CD8-positive, alpha-beta memory T cell (primary cell): ENCODE measurements at places on chromosomes 12 and 14. TPM values are rescaled to one million over a fixed set of nuclear protein-coding genes. Genes with fewer than 3 reads are reported as not detected.

DNA sequence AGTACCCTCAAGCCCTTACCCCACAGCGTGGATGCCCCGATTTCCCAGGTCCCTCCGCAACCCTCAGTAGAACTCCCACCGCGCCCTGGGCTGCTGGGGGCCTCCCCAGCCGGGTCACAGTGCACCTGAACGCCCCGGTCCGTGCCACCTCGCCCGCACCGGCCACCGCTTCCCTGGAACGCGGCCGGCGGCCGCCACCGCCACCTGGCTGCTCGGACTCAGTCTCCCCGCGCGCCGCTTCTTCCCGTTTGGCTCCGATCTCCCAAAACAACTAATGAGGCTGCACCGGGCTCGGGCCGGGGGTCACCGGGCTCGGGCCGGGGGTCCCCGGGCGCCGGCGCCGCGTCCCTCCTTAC, 1.0 kb downstream of the ITPK1 start:
- H3K27me3 ChIP-seq, result no peaks in the 10 kb centered on the region
- peak overlapping the region; percentile 70 for H3K4me3 ChIP-seq
- peaks cover 6% of the 10 kb centered on the region for H3K36me3 ChIP-seq
- no peak for DNase-seq
- H3K4me1 ChIP-seq, result peaks cover 32% of the 10 kb centered on the region
- H3K27ac ChIP-seq, result peak overlapping the region; percentile 51

LRRC74A gene
- not detected for total RNA-seq

DNA sequence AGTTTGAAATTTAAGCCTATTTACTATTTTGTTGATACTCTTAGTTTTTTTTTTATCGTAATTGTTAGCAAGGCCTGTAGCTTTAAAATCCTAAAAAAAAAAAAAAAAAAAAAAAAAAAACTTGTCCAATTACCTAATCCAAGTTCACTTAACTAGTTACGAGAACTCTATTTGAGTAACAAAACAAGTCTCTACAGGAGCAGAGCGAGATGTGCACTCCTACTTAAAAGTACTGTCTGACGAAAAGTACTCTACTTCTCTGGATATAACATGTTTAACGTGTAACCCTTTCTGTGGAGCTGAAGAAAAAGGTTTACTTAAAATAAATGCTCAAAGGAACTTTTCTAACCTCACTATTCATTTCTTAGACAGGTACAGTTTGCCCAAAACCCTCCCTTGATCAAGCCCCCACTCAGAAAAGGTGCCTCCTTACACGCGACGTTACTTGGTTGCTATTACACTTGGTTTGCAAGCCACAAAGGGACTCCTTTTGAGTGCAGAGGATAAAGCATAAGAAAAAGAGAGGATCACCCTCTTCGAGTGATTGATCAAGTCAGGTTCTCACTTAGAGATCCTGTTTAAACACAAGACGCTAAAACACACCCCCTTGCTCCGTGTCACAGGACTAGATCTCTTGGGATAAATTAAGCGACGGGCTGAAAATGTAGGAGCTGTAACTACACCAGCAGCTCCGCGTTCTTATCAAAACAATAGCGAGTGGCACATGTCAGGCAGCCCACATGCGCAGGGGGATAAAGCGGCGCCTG, 2.2 kb downstream of the BAZ1A start:
- no peaks in the 10 kb centered on the region for H3K36me3 ChIP-seq
- H3K27ac ChIP-seq, result peak overlapping the region; percentile 98

- no peaks in the 10 kb centered on the region for H3K27me3 ChIP-seq
- H3K4me1 ChIP-seq, result no peaks in the 10 kb centered on the region
- no peaks in the 10 kb centered on the region for H3K36me3 ChIP-seq
- DNase-seq, result no peak
- no peak overlapping the region for H3K4me3 ChIP-seq
Measured at GRCh38 chr12:41189395-41190251, 1.5 kb downstream of the PDZRN4 start.

GRCh38 chr14:53304726-53305381, 151.7 kb upstream of the DDHD1 start:
- H3K36me3 ChIP-seq, result no peaks in the 10 kb centered on the region
- no peaks in the 10 kb centered on the region for H3K27me3 ChIP-seq
- DNase-seq, result no peak
- H3K4me3 ChIP-seq, result no peak overlapping the region
- H3K4me1 ChIP-seq, result peaks cover 3% of the 10 kb centered on the region
- H3K27ac ChIP-seq, result no peak overlapping the region

GRCh38 chr12:120879102-120879501, 25.1 kb downstream of the SPPL3 start:
- H3K36me3 ChIP-seq, result no peaks in the 10 kb centered on the region
- H3K27me3 ChIP-seq, result no peaks in the 10 kb centered on the region
- H3K4me1 ChIP-seq, result peaks cover 14% of the 10 kb centered on the region
- H3K4me3 ChIP-seq, result no peak overlapping the region

DNA sequence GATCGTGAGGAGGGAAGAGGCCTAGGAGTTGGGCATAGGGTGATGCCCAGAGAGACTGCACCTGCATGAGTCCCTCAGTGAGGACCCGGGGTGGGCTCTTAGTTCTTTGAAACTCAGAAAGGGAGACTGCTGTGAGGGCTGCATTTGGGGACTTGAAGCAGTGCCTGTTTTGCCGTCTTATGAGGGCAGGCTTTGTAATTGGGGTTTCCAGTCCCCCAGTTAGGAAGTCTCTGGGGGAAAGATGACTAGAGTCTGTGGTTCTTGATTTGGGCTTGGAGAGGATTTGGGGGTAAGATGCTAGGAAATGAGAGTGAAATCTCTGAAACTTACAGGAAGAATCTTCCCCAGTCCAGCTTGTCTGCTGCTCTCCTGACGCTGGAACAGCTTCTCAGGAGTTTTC, 99.6 kb downstream of the ARF6 start:
- no peaks in the 10 kb centered on the region for H3K36me3 ChIP-seq
- H3K4me3 ChIP-seq, result no peak overlapping the region
- H3K27ac ChIP-seq, result no peak overlapping the region
- DNase-seq, result no peak

SGPP1 gene
- total RNA-seq, result 12.4 TPM

RPL10L gene
- not detected for total RNA-seq

RILPL1 gene
- 2.7 TPM for total RNA-seq

DNA sequence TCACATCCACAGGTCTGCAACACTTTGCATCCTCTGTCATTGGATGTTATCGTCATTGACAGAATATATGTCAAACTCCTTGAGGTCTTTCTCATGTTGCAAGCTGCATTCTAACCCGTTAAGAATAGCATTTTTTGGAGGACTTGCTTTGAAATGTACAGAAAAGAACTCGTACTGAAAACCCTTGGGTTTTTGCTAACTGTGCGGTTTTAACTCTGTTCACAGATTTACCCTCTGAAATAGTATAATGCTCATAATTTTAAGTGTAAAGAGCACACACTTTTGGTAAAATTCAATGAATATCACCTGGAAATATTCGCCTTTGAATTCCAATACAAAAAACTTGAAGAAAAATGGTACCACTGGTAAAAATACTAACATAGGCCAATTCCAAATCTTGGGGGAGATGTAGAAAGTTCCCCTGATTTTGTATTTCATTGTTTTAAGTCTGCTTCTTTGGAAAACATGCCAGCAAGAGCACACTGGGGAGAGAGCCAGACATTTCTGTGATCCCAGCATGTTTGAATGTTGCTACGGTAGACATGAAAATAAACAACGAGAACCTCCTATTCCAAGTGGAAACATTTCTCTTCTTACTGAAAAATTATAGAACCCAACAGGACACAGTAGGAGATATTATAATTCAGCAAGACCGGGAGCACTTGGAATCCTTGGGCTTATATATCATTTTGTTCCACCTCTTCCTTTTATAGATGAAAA, 446.0 kb downstream of the AEBP2 start:
- no peaks in the 10 kb centered on the region for H3K36me3 ChIP-seq
- no peak overlapping the region for H3K27ac ChIP-seq
- no peak overlapping the region for H3K4me3 ChIP-seq
- no peaks in the 10 kb centered on the region for H3K27me3 ChIP-seq
- DNase-seq, result no peak
- no peaks in the 10 kb centered on the region for H3K4me1 ChIP-seq

CLEC2A gene
- not detected for total RNA-seq

GRCh38 chr12:28316049-28316448, 125.8 kb downstream of the CCDC91 start:
- H3K27me3 ChIP-seq, result no peaks in the 10 kb centered on the region
- DNase-seq, result no peak
- no peak overlapping the region for H3K27ac ChIP-seq
- H3K36me3 ChIP-seq, result peaks cover 3% of the 10 kb centered on the region
- no peaks in the 10 kb centered on the region for H3K4me1 ChIP-seq

DNA sequence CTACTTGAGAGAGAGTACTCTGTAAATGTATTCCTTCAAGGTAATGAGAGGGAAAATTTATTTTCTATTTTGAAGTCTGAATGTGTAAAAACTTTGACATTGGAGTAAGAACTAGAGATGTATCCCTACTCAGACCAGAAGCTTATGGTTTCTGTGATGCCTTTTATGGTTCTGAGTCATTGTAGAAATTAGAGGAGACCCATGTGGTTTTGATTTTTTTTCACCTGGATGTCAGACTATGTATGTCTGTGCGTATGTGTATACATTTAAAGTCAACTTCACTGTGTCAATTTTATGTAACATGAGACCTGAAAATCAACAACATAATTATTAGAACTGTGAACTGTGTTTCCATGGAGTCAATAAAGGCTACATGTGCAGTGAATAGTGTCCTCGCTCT, 302.0 kb downstream of the TRHDE start:
- H3K27me3 ChIP-seq, result no peaks in the 10 kb centered on the region
- no peak for DNase-seq
- H3K4me3 ChIP-seq, result no peak overlapping the region
- H3K27ac ChIP-seq, result no peak overlapping the region
- H3K4me1 ChIP-seq, result no peaks in the 10 kb centered on the region

- no peaks in the 10 kb centered on the region for H3K4me1 ChIP-seq
- DNase-seq, result no peak
- no peak overlapping the region for H3K27ac ChIP-seq
- no peak overlapping the region for H3K4me3 ChIP-seq
Measured at GRCh38 chr14:32606301-32606700, 277.2 kb downstream of the AKAP6 start.

DNA sequence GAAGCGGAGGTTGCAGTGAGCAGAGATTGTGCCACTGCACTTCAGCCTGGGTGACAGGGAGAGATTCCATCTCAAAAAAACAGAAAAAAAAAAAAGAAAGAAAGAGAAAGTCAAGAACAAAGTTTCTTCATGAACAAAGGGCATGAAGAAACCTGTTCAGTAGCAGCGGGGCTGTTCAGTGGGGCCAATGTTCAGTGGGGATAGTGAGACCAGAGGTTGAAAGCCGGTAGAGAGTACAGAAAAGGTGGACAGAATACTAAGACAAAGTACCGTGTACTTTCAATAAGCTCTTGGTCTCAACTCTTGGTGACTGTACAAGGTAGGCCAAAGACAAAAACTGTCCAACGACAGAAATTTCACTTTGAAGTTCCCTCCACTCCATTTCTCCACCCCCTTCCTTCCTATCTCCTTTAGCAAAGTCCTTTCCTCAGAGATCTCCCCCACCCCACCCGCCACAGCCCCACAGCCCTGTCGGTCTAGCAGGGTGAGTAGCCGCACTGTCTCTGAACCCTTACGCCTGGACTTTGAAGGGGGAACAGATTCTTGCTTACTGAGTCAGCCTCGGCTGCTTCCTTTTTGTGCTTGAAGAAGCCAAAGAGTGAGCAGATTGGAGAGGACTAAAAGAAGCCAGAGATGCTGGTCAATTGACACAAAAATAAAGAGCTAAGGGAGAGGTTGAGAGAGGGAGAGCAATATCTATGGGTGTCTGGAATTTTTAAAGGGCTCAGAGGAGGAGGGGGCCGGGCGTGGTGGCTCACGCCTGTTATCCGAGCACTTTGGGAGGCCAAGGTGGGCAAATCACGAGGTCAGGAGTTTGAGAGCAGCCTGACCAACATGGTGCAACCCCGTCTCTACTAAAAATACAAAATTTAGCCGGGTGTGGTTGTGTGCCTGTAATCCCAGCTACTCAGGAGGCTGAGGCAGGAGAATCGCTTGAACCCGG, 44.2 kb upstream of the FOS start:
- H3K4me3 ChIP-seq, result no peak overlapping the region
- H3K36me3 ChIP-seq, result no peaks in the 10 kb centered on the region
- no peak for DNase-seq
- H3K4me1 ChIP-seq, result peaks cover 47% of the 10 kb centered on the region
- H3K27ac ChIP-seq, result no peak overlapping the region
- no peaks in the 10 kb centered on the region for H3K27me3 ChIP-seq

ACVRL1 gene
- not detected for total RNA-seq

- H3K4me1 ChIP-seq, result peaks cover 18% of the 10 kb centered on the region
- H3K27ac ChIP-seq, result no peak overlapping the region
- H3K27me3 ChIP-seq, result no peaks in the 10 kb centered on the region
- peak; percentile 60 for DNase-seq
- peak overlapping the region; percentile 51 for H3K4me3 ChIP-seq
Measured at GRCh38 chr14:55129428-55130195, 560 bp downstream of the LGALS3 start.

GRCh38 chr12:111454311-111454710, 48.6 kb downstream of the SH2B3 start:
- DNase-seq, result no peak
- H3K36me3 ChIP-seq, result peaks cover 27% of the 10 kb centered on the region
- no peak overlapping the region for H3K27ac ChIP-seq
- no peaks in the 10 kb centered on the region for H3K27me3 ChIP-seq
- H3K4me3 ChIP-seq, result no peak overlapping the region
- peaks cover 15% of the 10 kb centered on the region for H3K4me1 ChIP-seq

ACTR10 gene
- total RNA-seq, result 38.7 TPM

BATF gene
- 172 TPM for total RNA-seq

TAS2R9 gene
- total RNA-seq, result not detected

GRCh38 chr12:49244176-49244575, 20.7 kb upstream of the TUBA1C start:
- H3K27me3 ChIP-seq, result no peaks in the 10 kb centered on the region
- no peaks in the 10 kb centered on the region for H3K4me1 ChIP-seq
- H3K36me3 ChIP-seq, result no peaks in the 10 kb centered on the region
- H3K27ac ChIP-seq, result peak overlapping the region; percentile 38
- DNase-seq, result no peak

OVCH1 gene
- not detected for total RNA-seq

DNA sequence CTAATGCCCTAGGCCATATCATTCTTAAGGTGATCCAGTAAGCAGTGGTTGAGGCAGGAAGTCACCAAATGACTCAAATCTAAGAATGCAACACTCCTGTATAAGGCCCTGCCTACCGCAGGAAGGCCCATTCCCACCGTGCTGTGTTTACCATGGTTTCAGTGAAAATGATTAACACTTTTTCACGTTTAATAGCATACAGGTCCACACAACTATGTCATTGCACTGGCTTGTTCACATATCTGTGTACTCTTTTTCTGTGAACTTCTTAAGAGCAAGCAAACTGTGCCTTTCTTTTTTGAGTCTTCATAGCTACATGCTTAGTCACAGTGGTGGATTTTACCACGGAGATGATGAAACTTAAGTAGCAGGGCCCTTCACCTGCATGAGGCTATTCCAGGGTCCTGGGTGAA, 214.9 kb downstream of the CNTN1 start:
- H3K27me3 ChIP-seq, result no peaks in the 10 kb centered on the region
- no peaks in the 10 kb centered on the region for H3K36me3 ChIP-seq
- no peaks in the 10 kb centered on the region for H3K4me1 ChIP-seq
- H3K27ac ChIP-seq, result no peak overlapping the region
